NCI-H2029 (cell line): ENCODE measurements at places on chromosomes 2 and 18.

DNA sequence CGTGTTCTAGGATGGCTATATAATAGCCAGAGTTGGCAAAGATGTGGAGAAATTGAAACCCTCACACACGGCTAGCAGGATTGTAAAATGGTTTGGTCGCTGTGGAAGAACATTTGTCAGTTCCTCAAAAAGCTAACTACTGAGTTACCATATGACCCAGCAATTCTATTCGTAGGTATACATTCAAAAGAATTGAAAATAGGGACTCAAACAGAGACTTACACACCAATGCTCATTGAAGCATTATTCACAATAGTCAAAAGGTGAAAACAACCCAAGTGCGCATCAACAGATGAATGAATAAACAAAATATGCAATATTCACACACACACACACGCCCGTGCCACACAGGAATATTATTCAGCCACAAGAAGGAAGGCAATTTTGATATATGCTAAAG lies 98.7 kb downstream of the PLA2R1 start:
- DNase-seq: no peak

DNA sequence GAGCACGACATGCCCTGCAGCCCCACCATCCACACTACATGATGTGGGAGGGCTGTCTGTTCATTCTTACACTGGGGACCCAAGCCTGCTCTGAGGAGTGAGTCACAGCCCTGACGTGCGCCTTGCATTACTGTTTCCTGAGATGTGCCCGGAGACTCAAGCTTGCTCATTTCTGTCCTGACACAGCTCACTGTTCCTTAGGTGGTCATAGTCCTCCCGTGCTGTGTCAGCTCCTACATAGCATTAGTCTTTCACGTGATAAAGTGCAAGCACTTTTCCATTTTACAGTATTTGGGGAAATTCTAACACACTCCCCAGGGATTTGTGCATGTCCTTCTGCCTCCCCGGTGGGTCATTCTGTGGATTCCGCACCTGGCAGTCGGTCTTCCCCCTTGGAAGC lies 46.2 kb upstream of the TRIM43B start:
- no peak for DNase-seq

DNA sequence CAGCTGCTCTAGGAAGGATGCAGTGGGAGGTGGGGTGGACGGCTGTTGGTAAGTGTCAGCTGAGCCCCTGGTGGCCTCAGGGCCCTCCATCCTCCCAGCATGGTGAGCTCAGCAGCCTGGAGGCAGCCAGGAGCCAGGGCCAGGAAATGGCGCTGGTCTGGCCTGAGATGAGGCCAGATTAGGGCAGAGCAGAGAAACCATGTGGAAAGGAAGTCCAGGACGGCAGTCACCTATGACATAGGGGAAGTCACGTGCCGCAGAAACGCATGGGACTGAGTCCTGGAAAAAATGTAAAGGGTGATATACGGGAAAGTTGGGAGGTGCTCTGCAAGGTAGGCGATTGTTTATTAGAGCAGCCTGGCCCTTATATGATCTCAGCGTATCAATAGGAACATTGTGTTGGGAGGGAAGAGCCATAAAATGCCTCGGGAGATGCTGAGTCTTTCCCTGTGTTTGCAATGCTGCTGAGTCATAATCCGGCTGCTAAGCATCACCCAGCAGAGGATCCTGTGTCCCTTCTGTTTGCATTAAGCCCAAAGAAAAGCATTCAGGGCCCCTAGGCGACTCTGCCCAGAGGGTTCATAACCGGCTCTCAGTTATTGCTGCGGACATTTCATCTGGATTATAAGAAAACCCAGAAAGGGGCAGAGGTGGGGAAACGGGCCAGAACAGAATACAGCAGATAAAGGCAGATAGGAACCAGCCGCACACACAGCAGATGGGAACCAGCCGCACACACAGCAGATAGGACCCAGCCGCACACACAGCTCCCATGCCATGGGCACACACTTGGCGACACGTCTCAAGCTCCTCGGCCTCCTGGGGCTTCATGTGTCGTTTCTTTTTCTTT lies 30.3 kb upstream of the B3GNT7 start:
- DNase-seq: no peak

DNA sequence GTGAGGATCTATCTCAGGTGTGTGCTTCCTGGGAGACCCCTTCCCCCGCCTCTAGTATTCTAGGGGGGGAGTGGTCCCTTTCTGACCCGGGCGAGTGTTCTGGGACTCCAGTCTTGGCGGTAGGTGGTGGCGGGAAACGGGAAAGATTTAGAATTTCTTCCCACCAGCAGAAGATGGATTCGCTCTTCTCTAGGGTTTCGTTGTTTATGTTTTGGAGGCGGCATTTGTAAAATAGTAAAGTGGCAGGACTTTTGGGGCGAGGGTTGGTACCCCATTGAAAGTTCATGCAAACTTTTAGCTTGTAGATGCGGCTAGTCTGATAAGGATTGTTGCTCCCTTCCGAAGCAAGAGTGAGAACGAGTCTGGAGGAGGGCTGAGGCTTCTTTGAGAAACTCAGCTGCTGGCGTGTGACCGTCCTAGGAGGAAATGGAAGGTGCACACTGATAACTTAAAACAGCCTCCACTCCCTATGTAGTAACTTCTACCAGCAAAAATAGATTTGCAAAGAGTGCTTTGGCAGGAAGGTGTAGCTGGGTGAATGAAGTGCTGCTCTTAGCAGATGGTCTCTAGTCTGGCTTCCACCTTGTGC lies 412 bp downstream of the GPD2 start:
- DNase-seq: no peak

DNA sequence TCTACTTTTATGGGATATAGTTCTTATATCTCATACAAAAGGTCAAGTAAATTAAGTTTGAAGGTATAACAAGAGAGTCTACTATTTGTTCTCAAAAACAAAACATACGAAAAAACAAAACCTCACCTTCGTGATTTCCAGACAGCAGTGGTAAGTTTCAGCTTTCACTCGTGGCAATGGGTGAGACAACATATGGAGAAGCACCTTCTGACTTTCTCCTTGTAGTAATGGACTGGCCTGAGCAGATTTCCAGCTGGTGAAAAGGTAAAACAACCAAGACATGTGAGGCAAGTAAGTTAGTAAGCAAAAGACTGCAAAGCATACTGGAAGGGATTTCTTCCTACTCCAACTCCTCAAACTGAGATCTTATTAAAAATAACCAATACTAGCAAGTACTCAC lies 39.6 kb downstream of the RTTN start:
- DNase-seq: no peak

GRCh38 chr18:21820033-21820810 lies 79.6 kb downstream of the MIB1 start:
- no peak for DNase-seq

DNA sequence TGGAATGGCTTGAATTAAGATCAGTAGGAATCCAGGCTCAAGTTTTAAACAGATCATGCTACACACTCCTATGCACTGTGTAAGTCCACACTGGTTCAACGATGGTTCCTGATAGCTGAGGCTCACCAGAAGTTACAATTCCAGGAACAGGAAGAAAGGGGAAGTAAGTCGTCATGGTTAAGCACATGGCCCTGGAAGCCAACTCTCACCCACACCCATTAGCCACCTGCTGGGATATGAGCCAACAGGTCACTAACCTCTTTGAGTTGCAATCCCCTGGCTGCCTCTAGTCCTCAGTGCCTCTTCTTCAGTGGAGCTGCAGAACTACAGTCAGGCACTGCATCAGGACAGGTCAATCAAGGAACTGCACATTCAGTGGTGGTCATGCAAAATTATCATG lies 133.5 kb downstream of the TMEM182 start:
- DNase-seq: no peak
